Stimulated activated CD8-positive, alpha-beta memory T cell treated with anti-CD3 and anti-CD28 coated beads, Interleukin-7, amount 100 ng/mL, for 1 hour (primary cell): ENCODE measurements at places on chromosomes 3 and 15.

- DNase-seq: no peak
Measured at GRCh38 chr15:78938658-78939488, 6.0 kb downstream of the CTSH start.

DNA sequence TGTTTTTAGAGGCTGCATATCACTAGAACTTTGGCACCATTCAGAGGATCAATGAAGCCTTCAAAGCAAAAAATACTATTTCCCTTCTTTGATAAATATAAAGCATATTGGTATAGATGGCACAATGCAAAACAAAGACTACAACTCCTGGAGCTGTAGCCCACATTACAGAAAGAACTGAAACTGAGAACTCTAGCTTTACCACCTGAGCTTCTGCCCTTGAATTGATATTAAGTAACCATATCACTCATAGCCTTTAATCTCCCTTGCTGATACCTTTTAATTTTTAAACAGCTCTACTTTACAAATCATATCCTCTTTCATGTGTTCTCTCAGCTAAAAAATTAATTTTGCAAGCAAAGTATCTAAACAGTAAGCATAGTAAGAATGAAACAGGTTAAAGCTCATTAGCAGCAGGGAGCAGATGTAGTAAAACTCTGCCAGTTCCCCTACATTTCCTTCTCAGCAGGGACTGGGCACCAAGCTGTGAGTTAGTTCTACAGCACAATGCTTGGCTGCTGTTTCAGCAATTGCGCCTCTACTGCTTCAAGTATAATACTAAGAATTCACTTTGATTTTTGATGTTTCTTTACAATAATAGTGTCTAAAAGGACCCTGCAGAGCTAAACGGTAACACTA, 97.9 kb upstream of the NANOGP8 start:
- no peak for DNase-seq

DNA sequence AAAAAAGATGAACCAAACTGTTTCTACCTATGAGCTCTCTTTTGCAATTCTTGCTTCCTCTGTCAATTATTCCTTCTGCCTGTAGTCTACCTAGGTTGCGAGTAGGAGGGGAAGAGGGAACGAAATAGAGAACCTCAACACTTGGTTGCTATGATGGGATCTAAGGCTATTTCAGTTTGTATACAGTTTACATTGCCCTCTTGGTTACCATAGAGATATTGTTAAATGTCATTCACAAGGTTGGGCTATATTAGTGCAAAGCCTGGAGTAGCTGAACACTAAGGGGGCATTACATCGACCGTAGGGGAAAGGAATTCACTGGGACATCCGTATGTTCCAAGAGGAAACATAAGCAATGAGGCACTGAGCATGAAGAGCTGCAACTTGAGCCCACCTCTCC, 276.9 kb downstream of the GBE1 start:
- no peak for DNase-seq

DNA sequence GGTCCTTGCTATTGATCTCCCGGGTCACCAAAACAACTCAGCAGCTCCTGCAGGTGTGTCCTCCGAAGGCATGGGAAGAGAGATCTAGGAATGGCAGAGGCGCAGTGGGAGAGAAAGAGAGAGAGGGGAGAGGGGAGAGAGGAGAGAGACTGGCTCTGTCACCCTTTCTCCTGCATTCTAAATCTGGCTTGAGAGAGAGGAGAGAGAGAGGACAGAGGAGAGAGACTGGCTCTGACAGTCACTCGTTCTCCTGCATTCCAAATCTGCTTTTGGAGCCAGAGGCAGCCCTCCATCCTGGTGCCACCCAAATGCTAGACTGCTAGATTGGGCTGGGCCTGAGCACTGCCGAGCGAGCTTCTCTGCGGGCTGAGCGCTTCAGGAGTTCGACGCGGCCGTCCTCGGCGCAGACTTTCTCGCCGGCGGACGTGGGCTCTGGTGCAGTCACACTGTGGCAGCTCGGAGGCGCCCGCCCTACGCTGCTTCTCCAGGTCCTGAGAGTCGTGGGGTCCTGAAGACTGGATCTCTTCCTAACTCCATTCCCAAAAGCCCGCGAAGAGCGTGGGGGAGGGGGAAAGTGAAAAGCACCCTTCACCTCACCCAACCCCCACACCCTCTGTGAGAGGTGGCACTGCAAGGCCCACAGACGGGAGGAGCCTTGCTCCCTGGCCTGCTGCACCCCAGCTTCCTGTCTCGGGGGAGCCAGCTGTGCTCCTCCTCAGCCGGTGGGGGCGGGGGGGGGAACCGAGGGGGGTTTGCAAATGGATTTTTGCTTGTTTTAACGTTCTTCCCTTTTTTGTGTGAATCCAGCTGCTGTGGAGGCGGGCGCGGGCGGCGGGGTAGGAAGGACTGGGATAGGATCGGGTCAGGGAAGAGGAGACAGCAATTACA, 222.3 kb downstream of the MEIS2 start:
- DNase-seq: no peak

- DNase-seq: no peak
Measured at GRCh38 chr15:49793943-49794342, 173.1 kb downstream of the DTWD1 start.

DNA sequence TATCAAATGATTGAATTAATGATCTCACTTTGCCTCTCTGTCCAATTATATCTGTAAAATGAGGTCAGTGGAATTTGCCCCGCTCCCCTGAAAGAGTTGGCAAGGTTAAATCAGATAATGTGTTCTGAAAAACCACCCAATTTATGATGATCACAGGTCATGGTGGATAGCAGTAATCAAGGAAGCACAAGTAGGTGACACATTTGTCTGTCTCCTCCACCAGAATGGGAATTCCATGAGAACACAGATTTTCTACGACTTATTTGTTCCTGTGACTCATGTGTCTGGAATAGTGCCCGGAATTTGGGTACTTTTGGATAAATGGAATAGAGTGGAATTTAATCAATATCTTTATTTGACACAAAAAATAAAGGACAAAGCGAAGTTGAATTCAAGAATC, 220.9 kb upstream of the SUCLG2 start:
- DNase-seq: no peak

DNA sequence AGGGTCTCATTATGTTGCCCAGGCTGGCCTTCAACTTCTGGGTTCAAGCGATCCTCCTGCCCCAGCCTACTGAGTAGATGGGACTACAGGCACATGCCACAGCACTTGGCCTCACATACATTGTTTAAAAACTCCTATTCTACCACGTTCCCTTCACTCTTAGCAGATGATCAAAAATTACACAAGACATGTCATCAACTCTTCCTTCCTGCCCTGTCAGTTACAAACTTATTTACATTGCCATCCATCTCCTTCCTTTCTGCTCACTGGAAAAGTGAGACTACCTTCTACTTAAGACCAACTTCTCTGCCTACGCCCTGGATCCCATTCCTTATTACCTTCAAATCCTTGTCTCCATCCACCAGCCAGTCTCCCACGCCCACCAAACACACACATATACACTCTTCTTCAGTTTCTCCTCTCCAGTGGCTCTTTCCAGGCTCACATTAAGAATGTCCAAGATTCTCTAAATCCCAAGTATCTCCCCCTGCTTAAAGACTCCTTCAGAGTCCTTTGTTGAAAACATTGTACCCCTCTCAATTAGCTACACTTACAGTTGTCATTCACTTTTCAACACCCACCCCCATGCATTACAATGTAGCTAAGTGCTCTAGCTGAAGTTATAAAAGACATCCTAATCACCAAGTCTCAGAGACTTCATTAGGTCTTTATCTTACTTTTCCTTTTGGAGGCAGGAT, 4.3 kb downstream of the PEAK1 start:
- no peak for DNase-seq

DNA sequence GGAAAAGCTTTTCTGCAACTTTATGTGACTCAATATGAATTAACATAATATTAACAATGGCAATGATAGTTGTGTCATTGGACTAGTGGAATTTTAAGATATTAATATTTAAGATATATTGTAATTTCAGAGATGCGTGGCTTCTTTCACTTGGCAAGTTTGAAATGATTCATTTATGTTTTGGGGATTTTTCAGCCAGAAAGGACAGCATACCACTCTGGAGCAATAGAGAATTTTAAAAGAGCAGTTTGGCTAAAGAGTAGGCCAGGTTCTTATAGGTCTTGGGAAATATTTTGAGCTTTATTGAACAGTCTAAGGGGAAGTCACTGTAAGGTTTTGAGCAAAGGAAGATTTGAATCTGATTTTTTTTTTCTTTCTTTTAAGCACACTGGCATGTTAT, 16.5 kb downstream of the GMPS start:
- no peak for DNase-seq

DNA sequence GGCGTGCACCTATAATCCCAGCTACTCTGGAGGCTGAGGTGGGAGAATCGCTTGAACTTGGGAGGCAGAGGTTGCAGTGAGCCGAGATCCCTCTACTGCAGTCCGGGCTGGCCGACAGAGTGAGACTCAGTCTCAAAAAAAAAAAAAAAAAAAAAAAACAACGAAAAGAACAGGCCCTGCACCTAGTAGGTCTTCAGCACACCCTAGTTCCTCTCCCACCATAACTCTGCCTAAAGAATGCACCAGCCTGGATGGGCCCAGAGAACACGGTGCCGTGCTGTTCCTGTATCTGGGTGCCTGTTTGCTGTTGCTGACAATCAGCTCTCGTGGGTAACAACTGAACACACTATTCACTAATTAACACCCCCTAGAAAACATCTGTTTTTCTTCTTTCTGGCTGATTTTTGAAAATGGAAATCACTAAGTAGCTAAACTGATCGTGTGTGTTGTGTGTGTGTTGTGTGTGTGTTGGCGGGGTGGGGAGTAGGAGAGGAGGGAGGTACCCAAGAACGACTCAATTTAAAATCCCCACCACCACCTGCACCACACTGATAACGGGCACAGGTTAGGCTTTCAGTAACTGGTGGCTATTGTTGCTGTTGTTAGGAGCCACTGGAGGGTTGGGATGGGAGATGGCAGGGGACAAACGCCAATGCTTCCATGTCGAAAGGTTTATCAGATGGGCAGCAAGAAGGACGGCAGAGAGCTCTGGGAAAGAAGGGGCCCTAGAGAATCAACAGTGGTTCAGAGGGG, 40.6 kb upstream of the MEX3B start:
- no peak for DNase-seq

- DNase-seq: no peak
Measured at GRCh38 chr3:146125951-146126350, 35.0 kb downstream of the PLOD2 start.

GRCh38 chr3:61966200-61966599, 404.8 kb downstream of the PTPRG start:
- DNase-seq: no peak

GRCh38 chr15:38189671-38190295, 62.9 kb upstream of the SPRED1 start:
- no peak for DNase-seq

DNA sequence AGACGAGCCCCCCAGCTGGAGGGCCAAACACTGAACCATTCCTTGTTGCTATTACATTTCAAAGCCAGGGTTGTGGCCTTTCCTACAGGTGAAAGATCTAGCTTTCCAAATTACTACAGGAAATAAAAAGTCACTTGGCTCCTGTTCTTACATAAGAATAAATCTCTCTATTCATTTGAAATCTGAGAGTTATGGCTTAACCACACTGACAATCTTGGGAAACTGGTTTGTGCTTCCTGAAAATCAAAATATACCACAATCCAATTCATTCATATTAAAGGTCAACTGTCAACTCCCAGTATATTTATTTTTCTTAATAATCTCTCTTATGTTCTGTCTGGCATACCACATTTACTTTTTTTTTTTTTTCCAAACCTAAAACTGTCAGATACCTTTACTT, 103.7 kb upstream of the LMOD3 start:
- no peak for DNase-seq

GRCh38 chr3:176587089-176587488, 610.2 kb downstream of the TBL1XR1 start:
- no peak for DNase-seq

DNA sequence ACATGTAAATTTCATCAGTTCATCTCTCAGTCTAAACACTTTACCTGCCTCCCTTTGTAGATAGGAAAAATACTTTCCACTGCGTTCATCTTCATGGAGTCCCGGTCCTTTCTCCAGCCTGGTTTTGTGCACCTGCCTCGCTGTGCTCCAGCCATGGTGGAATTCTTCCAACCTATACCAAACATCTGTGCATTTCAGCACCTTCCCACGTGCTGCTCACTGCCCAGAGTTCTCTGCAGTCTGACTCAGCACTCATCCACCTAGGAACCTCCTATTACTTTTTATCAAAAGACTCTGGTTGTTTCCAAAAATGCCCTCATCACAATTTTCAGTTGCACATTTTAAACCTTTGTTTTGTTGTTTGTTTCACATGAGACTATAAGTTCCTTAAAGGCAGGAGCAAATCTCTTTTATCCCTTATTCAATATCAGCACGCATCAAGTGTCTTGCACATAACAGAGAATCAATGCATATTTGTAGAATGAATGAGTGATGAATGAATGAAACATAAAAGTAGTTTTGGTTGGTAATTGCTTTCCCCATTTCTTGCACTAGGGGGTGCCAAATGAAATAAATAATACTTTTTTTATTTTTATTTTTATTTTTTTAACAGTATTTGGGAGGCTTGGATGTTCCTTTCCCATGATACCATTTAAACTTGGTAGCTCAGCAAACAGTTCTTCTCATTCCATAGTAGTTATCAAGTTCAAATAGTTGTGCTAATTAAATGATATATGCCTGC, 30.2 kb upstream of the ADAMTS9 start:
- no peak for DNase-seq

DNA sequence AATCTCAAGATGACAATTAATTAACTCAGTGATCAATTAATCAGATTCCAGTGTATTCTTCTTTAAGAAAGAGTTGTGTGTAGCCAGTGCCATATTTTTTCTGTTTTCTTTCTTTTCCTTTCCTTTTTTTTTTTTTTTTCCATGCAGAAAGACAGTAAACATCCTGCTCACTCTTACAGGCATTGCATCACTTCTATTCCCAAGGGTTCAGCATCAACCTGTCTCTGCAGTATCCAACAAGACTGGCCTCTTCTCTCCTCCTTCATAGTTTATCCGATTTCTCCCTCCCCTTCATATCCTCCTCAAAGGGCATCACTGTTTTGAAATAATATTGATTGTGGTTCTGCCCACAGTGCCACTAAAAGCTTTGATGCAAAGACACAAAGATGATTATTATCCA, 17.0 kb upstream of the SLC9A9 start:
- DNase-seq: no peak

GRCh38 chr3:126269354-126269753, 87.9 kb downstream of the KLF15 start:
- DNase-seq: no peak

GRCh38 chr3:182925330-182925943, 54.9 kb downstream of the DCUN1D1 start:
- no peak for DNase-seq

GRCh38 chr3:10471054-10471688, 34.2 kb downstream of the ATP2B2 start:
- no peak for DNase-seq

- no peak for DNase-seq
Measured at GRCh38 chr3:31839144-31839917, 141.7 kb downstream of the OSBPL10 start.
